A549 treated with CpdA at 1 μM for 4 hours (cell line): ENCODE measurements at places on chromosomes 2 and 18. TPM values are rescaled to one million over a fixed set of nuclear protein-coding genes. Genes with fewer than 3 reads are reported as not detected.

ASB1 gene
- total RNA-seq = 37.2 to 58.7 TPM (median 56.3 TPM) in 5 replicates

CABLES1 gene
- total RNA-seq = 11.1 to 12.6 TPM (median 12.3 TPM) in 5 replicates

DCC gene
- total RNA-seq = not detected in 5 replicates

GAD1 gene
- total RNA-seq = 0.20 to 0.98 TPM (median 0.66 TPM) in 5 replicates

TMEM247 gene
- not detected in 5 replicates for total RNA-seq

SLC23A3 gene
- 0.37 to 0.72 TPM (median 0.44 TPM) in 5 replicates for total RNA-seq

RAB27B gene
- 13.2 to 20.1 TPM (median 14.3 TPM) in 5 replicates for total RNA-seq

CFAP210 gene
- 0.27 to 0.64 TPM (median 0.33 TPM) in 5 replicates for total RNA-seq

SERPINB12 gene
- not detected in 5 replicates for total RNA-seq

HOXD1 gene
- total RNA-seq = 0.20 to 0.39 TPM (median 0.36 TPM) in 5 replicates

IL1F10 gene
- total RNA-seq = not detected in 5 replicates

POTEC gene
- not detected in 5 replicates for total RNA-seq

CYP27C1 gene
- 3.3 to 6.2 TPM (median 4.4 TPM) in 5 replicates for total RNA-seq

PLGLB1 gene
- 0.53 to 1.1 TPM (median 0.84 TPM) in 5 replicates for total RNA-seq

FRZB gene
- 0.03 TPM in 1 of 5 replicates, not detected in the others for total RNA-seq

SIX3 gene
- total RNA-seq = 0.24 to 0.66 TPM (median 0.47 TPM) in 5 replicates

REG1B gene
- total RNA-seq = not detected in 5 replicates

ANKRD30B gene
- total RNA-seq = 0.01 TPM in 1 of 5 replicates, not detected in the others

PSMA8 gene
- not detected in 5 replicates for total RNA-seq

DHRS9 gene
- 3.1 to 4.2 TPM (median 3.6 TPM) in 5 replicates for total RNA-seq

SMYD1 gene
- not detected in 5 replicates for total RNA-seq

ASPRV1 gene
- 0.16 to 0.40 TPM (median 0.29 TPM) in 5 replicates for total RNA-seq

IL1B gene
- 0.09 to 0.40 TPM (median 0.24 TPM) in 5 replicates for total RNA-seq

EPB41L3 gene
- 0.11 to 0.82 TPM (median 0.39 TPM) in 5 replicates for total RNA-seq

XDH gene
- total RNA-seq = 1.1 to 1.7 TPM (median 1.2 TPM) in 5 replicates

HOXD8 gene
- 4.5 to 6.6 TPM (median 5.4 TPM) in 5 replicates for total RNA-seq

LYG1 gene
- 1.3 to 2.0 TPM (median 1.6 TPM) in 5 replicates for total RNA-seq

FOXD4L1 gene
- total RNA-seq = 0.30 to 0.69 TPM (median 0.45 TPM) in 5 replicates

L3MBTL4 gene
- not detected in 5 replicates for total RNA-seq

HOXD13 gene
- 0.16 to 0.34 TPM (median 0.30 TPM) in 5 replicates for total RNA-seq

CRACDL gene
- total RNA-seq = 0.49 to 0.89 TPM (median 0.54 TPM) in 5 replicates

RPRM gene
- total RNA-seq = 0.05 TPM in 1 of 5 replicates, not detected in the others

RAB6C gene
- total RNA-seq = not detected in 5 replicates

INHBB gene
- total RNA-seq = 11.5 to 19.8 TPM (median 13.6 TPM) in 5 replicates

DOK1 gene
- total RNA-seq = 3.5 to 5.9 TPM (median 4.2 TPM) in 5 replicates

ANKRD62 gene
- not detected in 5 replicates for total RNA-seq

ALPG gene
- 0.06 to 0.23 TPM (median 0.12 TPM) in 4 of 5 replicates, not detected in the other for total RNA-seq

FABP1 gene
- total RNA-seq = 0.51 TPM in 1 of 5 replicates, not detected in the others

DNAH6 gene
- total RNA-seq = 0.02 to 0.05 TPM (median 0.04 TPM) in 4 of 5 replicates, not detected in the other

SLC35G4 gene
- not detected in 5 replicates for total RNA-seq

GCG gene
- total RNA-seq = not detected in 5 replicates

DTNA gene
- 0.15 to 0.98 TPM (median 0.30 TPM) in 4 of 5 replicates, not detected in the other for total RNA-seq

AKAIN1 gene
- total RNA-seq = not detected in 5 replicates

TMEM182 gene
- total RNA-seq = 3.1 to 6.2 TPM (median 4.6 TPM) in 5 replicates

PRKAG3 gene
- not detected in 5 replicates for total RNA-seq

CRIM1 gene
- 105 to 148 TPM (median 134 TPM) in 5 replicates for total RNA-seq

CCDC74B gene
- total RNA-seq = 5.0 to 7.5 TPM (median 5.8 TPM) in 5 replicates
